ENCODE measurements at places on chromosomes 2 and 18.

DNA sequence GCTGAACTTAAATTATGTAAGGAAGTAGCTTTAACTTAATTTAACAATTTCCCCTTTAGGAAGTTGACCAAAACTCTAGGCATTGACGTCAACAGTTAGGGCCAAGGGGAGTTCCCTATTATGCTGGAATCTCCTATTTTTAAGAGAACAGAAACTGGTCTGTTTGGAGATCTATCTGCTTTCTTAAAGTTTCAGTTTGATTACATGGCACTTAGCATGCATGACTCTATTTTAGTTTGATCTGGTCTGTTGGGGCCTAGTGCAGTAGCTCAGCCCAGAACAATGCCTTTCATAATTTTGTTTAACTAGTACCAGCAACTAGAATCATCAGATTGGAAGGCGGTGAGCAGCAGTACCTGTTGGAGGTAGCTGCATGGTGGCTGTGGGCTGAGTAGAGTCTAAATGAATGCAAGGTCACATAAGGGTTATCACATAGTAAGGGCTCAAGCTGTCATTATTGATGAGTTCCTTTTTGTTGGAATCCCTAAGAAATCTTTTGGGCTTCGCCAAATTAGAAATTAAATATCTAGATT lies 60.5 kb upstream of the ZNG1B start:
- DNase-seq: no peak

DNA sequence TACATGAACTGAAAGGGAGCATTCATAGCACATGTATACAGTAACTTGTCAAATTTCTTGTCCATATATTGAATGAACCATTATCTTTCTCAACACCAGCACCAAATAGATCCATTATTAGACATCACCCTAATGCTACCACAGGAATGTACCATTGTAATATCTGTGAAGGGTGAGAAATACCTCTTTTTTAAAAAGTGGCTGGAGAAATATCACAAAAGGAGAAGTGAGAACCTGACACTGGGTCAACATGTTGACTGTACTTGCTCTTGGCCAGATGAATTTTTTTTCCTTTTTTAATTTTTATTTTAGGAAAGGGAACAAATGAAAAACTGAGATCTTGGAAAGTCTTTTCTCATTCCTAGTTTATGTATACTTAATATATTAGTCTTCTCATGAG lies 63.5 kb downstream of the CAVIN2 start:
- no peak for DNase-seq

GRCh38 chr2:39488450-39488849 lies 51.4 kb upstream of the MAP4K3 start:
- no peak for DNase-seq

DNA sequence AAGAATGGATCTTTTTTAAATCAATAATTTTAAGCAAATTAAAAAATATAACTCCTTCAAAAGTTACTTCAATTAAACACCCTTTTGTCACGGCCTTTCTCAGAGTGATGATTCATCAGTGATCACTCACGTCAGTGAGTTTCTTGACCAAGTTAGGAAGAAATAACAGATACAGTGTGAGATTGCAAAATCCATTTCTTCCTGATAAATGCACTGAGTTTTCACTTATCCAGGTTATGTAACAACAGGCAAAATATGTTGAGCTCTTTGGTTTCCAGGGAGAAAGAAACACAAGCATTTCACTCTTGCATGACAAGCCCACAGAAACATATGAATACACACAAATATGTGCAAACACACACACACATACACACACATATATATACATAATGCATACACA lies 195.9 kb upstream of the CYRIA start:
- DNase-seq: no peak

DNA sequence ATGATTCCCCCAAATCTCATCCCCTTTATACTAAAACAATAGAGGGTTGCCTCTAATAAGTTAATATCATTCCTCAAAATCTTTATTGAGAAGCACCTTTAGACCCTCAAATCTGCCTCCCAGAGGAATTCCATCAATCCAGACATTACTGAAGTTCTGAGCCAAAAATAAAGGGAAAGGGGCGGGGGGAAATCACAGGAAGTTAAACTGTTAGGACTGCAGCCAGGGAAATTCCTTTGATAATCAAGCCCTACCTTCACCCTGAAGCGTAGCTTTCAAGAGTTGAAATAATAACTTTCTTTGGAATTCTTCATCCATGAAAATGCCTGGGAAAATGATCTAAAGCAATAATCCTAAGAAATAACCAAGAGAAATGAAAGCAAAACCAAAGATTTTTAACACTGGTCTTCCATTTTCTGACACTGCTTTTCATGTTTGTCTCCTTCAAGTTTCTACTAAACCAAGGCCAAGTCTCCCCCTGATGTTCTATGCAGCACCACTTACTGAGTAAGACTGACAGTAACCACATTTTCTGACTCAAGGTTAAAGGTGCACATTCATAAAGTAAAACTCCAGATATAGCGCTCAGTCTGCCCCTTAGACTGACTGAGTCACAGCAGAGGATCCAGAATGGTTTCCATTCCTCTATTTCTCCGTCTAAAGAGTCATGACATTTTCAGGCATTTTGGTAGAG lies 78.2 kb downstream of the TCF4 start:
- DNase-seq: no peak

DNA sequence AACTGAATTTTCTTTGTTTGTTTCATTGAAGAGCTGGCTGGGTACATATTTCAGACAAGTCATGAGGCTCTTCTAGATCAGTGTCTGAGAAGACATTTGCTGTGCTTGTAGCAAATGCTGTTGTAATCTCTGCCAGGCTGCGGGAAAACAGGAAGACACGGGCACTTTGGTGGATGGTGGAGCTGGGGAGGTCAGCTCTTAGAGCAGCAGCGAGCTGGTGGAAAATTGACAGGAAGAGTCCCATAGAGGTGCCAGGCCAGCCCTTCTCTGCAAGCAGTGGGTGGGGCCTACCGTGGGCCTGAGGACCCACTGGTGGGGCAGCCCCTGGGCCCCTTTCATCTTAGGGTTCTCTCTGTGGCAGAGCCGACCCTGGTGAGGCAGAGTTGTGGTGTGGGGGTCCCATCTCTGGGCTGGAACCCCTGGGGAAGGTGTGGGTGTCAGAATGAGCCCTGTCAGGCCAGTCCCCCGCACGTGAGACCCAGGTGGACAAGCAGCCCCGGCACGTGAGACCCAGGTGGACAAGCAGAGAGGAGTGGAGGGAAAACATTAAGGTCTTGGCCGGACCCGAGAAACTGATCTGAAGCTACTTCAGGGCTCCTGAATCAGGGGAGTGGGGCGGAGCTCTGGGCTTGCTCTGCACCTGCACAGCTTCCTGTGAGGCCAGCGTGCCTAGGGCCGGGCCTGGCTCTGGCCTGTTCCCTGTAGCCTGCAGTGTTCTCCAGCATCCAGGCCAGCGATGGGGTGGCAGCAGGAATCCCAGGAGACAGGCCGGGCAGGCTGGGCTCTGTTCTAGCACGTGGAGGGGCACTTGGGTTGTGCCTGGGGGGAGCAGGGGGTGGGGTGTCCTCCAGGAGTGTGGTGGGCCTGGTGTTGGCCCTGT lies 273.5 kb upstream of the HDAC4 start:
- DNase-seq: no peak

GRCh38 chr2:239298116-239298804 lies 102.6 kb downstream of the HDAC4 start:
- peak; percentile 28 for DNase-seq

DNA sequence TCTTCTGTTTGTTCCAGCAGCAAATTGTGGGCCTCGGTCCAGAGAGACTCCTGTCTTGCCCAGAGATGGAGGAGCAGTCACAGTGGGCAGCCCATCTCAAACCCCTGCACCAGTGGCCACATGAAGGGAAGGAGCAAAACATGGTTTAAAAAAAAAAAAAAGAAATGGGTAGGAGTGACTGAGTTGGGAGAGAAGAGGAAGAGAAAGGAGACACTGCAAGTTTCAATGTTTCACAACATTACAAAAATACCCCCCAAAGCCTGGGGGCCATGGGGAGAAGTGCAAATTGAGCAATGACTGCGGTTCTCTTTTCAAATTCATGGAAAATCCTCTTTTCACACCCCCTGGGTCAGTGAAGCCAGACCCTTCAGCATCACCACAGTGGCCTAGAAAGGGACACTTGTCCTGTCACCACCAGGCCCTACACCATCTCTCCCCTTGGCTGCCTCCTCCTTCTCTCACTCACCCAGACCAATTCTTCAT lies 117.1 kb downstream of the ZFP36L2 start:
- DNase-seq: no peak

All from gastrocnemius medialis (tissue), 4 donors.